NCI-H2171 treated with DMSO at 0.1 percent for 48 hours (cell line): ENCODE measurements at places on chromosomes 3 and 15.

GRCh38 chr15:85318732-85319076 is 61.7 kb upstream of the AKAP13 start:
- DNase-seq, result no peak

DNA sequence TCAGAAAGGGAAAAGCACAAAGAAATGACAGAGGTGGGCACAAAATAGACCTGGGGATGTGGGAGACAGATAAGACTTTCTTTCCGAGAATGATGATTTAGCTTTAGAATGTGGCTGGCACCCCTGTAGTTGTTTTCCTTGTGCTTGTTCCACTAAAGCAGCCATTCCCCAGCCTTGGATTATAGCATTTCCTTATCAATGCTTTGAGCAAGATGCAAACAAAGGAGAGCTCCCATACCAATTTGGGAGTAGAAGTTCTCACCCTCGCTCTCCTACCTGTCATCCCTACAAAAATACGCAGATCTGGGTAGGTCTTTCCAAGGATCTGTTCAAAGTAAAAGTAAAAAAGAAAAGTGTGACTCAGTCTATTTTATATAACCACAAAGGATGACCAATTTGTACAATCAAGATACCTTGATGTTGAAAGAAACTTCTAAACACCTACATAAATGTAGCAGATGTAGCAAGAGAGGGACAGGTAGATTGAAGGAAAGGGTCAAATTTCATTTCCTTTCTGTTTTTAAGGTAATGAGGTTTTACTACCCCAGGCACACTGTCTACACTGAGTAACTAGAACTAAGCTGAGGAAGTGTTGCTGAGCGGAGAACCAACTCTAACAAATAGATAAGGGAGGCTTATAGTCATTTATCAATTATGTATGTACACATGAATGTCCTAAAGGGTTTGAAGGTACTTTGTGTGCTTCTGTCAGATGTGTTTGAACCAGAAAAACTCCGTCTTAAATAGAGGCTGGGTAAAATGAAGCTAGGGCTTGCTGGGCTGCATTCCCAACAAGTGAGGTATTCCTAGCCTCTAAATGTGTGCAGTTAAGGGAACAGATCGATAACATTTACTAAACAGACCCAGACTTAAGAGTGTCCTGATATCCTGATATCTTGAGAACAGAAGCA is 91.1 kb upstream of the LRRN1 start:
- no peak for DNase-seq

DNA sequence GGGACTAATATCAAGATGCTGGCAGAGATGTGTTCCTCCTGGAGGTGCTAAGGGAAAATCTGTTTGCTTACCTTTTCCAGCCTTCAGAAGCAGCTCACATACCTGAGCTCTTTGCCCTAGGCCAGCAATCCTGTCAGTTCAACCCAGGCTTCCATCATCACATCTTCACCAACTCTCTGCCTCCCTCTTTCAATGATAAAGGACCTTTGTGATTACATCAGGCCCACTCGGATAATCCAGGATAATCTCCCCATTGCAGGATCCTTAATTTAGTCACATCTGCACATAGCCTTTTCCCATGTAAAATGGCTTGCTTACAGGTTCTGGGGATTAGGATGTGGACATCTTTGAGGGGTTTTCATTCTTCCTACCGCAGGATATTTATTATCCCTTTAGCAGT is 58.3 kb downstream of the NSUN3 start:
- DNase-seq, result no peak

- DNase-seq, result no peak
Observed at GRCh38 chr3:151155409-151156128, 47.4 kb downstream of the GPR171 start.

DNA sequence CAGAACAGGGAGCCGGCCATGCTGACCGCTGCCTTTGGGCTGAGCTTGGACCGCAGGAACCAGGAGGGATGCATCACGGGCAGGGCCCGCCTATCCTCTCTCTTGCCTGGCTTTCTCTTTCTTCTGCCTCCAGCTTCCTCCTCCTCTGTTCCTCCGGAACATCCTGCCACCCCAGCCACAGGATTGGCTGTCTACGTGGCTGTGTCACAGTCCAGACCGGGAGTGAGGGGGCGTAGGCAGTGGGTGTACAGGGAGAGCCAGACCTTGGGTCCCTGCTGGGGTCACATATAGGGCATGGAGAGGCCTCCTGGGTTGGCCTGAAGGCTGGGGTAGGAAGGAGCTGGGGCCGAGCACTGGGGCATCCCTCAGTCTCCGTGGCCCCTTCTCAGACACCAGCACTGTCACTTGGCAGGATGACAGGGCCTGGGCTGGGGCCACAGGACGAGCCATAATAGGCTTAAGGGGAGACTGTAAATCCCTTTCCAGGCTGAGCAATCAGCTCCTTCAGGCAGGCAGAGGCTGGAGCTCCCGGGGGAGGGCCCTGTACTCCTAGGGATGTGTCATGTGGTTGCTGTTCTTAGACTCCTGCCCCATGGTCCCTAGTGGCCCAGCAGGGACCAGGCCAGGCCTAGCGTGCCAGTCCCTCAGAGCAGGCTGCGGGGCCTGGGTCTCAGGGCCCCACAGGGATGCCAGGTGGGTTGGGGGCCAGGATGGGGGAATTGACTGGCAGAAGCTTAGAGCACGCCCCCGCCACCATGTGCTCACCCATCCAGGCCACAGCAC is 25.4 kb downstream of the LINGO1 start:
- peak; percentile 94 for DNase-seq

DNA sequence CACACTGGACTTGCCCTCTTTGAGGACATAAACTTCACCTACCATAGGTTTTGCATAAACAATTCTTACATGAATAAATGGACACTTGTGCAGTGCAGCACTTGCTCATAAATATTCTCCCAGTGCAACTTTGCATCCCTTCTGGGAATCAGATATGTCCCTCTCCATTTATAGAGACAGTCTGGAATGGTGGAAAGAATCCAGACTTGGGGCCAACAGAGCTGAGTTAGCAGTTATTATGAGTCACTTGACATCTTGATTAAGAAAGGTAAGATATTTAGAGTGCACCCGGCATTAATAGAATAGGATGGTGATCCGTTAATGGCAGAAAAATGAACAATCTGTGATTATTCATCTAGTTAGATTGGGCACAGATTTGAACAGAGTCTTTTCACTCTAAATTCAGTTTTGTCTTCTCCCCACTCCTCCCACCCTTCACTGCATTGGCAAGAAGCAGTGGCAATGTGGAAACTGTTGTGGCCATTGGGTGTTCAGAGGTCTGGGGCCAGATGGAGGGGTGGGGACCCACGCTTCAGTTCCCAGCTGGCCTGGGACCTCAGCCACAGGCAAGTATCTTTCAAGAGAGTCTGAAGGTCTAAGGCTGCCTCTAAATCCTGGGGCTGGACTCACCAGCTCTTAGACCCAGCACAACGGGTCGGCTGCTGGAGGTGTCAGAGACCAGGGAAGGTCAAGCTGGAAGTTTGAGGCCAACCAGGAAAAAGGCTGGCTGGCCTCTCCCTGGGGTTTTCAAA is 58.9 kb upstream of the KY start:
- no peak for DNase-seq

DNA sequence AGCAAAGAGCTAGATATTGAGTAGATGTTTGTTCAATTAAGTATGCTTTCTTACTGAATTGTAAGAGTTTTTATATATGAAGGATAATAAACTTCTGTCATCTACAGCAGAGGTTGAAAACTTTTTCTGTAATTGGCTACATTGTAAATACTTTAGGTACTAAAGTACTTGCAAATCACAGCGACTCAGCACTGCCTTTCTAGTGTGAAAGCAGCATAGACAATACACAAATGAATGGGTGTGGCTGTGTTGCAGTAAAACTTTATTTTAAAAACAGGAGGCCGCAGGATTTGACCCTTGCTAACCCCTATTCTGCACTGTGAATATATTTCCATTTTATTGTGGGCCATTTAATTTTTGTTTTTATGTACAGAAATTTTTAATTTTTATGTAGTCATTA is 104.3 kb upstream of the TMC3 start:
- no peak for DNase-seq

DNA sequence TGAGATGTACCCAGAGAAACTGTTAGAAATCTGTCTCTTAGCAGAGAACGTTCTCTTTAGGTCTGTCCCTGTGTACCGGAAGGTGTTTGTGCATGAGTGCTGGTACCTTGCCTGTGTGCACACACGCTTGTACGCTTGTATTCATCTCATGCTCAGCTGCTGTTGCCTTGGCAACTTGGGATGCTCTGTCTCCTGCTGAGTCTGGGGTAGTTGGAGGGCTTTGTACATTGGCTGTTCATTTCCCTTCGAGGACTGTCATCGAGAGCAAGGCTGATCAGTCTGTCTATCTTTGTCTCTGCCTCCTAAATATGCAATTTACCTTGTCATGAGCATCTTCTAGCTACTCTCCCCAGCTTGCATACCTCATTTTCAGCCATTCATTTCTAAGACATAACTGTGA is 147.2 kb downstream of the SLCO3A1 start:
- peak; percentile 11 for DNase-seq
